ENCODE measurements at places on chromosomes 2 and 18.

DNA sequence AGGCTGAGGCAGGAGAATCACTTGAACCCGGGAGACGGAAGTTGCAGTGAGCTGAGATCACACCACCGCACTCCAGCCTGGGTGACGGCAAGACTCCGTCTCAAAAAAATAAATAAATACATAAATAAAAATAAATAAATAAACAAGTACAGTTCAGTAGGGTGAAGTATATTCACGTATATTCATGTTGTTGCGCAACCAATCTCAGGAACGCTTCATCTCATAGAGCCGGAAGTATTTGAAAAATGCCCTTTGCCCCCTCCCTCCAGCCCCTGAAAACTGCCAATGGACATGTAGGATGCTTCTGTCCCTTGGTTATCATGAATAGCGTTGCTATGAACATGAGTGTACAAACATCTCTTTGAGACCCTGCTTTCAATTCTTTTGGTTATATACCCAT lies 132.0 kb downstream of the DTNB start:
- no peak for DNase-seq

DNA sequence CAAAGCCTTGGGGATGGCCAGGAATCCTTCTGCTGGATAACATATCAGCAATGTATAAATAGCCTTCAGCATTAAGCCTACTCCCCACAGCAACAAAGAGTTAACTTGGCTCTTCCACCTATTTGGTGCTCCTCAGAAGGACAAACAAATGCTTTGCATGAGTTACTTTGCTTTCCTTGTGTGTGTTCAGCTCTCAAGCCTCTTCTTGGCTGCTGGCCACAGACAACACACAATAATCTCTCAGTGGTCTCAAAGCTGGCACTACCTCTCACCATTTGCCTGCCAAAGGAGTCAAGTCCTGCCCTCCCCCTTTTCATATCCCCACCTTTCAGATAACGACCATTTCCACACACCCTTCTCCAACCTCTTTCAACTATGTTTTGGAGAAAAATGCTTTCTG lies 17.5 kb downstream of the FTCDNL1 start:
- no peak for DNase-seq

- no peak for DNase-seq
Measured at GRCh38 chr18:42549596-42549995, 565.9 kb downstream of the RIT2 start.

DNA sequence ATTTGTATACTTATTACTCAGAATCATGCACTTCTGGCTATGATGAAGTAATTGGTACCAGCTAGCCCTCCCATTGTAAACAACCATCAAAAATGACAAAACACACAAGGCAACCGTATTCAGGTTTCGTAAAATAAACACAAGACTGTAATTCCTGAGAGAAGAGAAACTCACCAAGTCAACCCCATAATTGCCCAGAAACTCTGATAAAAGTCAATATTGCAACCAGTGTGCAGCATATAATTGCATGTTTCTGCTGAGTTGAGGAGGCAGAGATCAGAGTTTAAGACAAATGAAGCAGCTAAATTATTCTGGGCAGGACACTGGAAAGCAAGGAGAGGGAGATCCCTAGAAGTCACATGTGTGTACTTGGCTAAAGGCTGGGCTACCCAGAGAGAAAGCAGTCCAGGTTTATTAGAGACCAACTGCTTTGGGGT lies 90.3 kb downstream of the ROCK2 start:
- DNase-seq, result no peak

- DNase-seq, result no peak
Measured at GRCh38 chr18:36284268-36284667, 13.2 kb upstream of the FHOD3 start.

GRCh38 chr18:10402871-10403559 lies 51.4 kb upstream of the APCDD1 start:
- no peak for DNase-seq

GRCh38 chr2:239903210-239903609 lies 121.9 kb downstream of the NDUFA10 start:
- DNase-seq, result no peak

DNA sequence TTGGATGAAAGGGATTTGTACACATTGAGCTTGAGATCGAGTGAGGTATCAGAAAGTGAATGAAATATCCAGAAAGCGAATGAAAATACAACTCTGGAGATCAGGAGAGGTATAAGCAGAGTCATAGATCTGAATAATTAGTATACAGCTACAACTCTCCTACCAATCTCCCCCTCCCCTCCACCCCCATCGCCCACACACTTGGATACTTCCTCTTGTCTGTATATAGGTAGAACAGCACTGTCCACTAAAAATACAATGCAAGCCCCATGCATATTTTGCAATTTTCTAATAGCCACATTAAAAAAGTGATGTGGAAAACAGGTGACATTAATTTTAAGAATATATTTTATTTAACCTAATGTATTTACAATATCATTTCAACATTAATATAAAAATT lies 23.7 kb upstream of the WIPF1 start:
- DNase-seq, result no peak

DNA sequence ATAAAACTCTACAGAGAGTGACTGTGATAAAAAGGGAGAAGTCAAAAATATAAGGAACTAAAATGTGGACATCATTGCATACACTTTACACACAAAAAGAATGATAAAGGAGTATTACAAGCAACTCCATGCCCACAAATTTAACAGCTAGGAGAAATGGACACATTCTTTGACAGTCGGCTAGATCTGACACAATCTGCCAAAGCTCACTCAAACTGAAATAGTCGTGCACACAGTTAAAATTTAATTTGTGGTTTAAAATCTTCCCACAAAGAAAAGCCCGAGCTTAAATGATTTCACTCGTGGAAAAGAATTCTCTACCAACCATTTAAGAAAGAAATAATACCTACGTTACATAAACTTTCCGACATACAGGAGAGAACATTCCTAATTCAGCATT lies 132.4 kb downstream of the ZAP70 start:
- DNase-seq, result no peak

DNA sequence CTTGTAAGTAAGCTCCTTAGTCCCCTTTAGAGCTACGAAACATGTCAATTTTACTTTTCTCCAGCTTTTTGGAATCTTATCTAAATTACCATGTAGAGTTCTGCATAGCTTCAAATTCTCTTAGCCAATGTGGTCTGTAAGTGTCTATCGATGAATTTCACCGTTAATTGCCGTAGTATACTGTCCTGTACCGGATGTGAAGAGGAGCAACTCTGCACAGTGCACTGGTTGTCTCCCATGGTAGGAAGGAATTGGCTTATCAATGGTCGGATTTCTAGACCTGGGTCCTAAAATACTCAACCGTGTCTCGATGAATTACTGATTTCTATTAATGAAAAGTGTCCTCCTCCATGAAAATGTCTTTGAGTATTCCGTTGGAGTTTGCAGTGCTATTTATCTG lies 1.9 kb downstream of the NOP58 start:
- DNase-seq, result peak; percentile 52

DNA sequence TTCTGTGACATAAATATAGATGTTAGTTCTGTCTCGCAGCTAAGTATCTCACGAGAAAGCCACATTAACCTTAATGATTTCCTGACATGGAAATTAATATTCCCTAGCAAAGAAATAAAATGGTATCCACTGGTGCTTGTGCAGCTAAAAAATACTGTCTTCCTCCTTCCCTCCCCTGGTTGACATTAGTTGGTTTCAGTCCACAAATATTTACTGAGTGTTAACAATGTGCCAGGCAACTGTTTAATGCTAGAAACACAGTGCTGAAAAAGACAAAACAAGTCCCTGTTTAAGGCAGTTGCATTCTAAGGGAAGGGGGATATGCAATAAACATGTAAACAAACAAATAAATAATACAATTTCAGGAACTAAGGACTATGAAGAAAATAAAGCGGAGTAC lies 44.2 kb upstream of the VPS54 start:
- no peak for DNase-seq

- DNase-seq, result no peak
Measured at GRCh38 chr2:135949451-135950234, 35.8 kb downstream of the DARS1 start.

GRCh38 chr2:348361-348916 lies 60.5 kb upstream of the ALKAL2 start:
- DNase-seq, result no peak

GRCh38 chr2:238235331-238235732 lies 4.5 kb downstream of the HES6 start:
- no peak for DNase-seq

GRCh38 chr2:56191617-56192016 lies 7.8 kb downstream of the CCDC85A start:
- no peak for DNase-seq

DNA sequence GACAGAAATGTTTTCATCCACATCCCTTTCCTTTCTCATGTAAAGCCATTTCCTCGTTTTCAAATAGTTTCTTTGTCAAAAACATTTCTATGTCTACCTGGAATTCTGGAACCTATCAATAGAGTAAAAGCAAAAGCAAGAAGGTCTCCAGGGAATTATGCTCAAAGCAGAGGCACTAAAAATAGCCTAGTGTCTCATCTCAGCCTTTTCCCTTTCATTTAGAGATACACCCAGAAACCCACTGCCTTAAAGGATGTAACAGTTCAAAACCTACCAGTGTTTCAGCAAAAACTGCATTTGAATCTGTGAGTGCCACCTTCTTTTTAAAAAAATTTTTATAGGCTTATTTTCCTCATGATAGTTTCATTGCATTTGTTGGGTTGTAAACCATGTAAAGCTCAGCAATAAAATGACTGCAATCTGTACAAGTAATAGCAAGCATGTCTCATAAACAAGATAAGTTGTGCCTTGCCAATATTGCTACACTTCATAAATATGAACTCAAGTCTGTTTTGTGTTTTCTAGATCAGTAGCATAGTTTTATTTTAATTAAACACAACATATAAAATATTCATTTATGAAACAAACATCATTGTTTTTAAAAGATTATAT lies 927.3 kb upstream of the ACVR2A start:
- DNase-seq, result no peak

Measured in activated CD4-positive, alpha-beta T cell treated with anti-CD3 and anti-CD28 coated beads, Interleukin-2, amount 50 U/mL, for 16 hours (primary cell).